ENCODE measurements at places on chromosomes 4 and X. TPM values are rescaled to one million over a fixed set of nuclear protein-coding genes. Genes with fewer than 3 reads are reported as not detected.

Gene PGAM4
- total RNA-seq, result not detected

Gene SPIN4
- 4.7 TPM for total RNA-seq

Gene SRPX2
- 37.7 TPM for total RNA-seq

Gene JAKMIP1
- not detected for total RNA-seq

Gene TCEAL3
- 17.7 TPM for total RNA-seq

Gene ERCC6L
- 7.9 TPM for total RNA-seq

Gene RPS6KA6
- 3.1 TPM for total RNA-seq

Gene NDNF
- total RNA-seq, result 0.50 TPM

Gene XG
- total RNA-seq, result 13.4 TPM

Gene NR0B1
- 4.1 TPM for total RNA-seq

Gene BCORL1
- 4.2 TPM for total RNA-seq

Gene PDGFRA
- total RNA-seq, result 432 TPM

Gene PPEF2
- total RNA-seq, result not detected

Gene ARAP2
- total RNA-seq, result 1.2 TPM

Gene NLRP2B
- not detected for total RNA-seq

Gene SOWAHB
- total RNA-seq, result 0.17 TPM

Gene POLN
- total RNA-seq, result 5.3 TPM

Gene ACOX3
- 30.8 TPM for total RNA-seq

Gene LNX1
- total RNA-seq, result 0.99 TPM

Gene ADGRG2
- total RNA-seq, result 0.17 TPM

Gene FMR1
- total RNA-seq, result 34.8 TPM

Gene LRCH2
- total RNA-seq, result 6.9 TPM

Gene NXF2B
- not detected for total RNA-seq

Gene CDS1
- 0.17 TPM for total RNA-seq

Gene CLCN4
- total RNA-seq, result 5.8 TPM

Gene SERTM2
- under 0.01 TPM for total RNA-seq

Gene SLIT2
- total RNA-seq, result 10.5 TPM

Gene LDB2
- total RNA-seq, result 177 TPM

Gene NAA11
- not detected for total RNA-seq

Gene GAGE1
- total RNA-seq, result not detected

Gene ETDB
- not detected for total RNA-seq

Gene FRMD7
- not detected for total RNA-seq

Gene CSAG1
- total RNA-seq, result not detected

Gene REELD1
- not detected for total RNA-seq

Gene MAGEE1
- 1.9 TPM for total RNA-seq

Gene LRIT3
- 0.15 TPM for total RNA-seq

Gene HERC3
- 24.7 TPM for total RNA-seq

Gene MAB21L2
- total RNA-seq, result 0.66 TPM

Gene GPC3
- total RNA-seq, result 1.6 TPM

Gene FGFRL1
- 12.5 TPM for total RNA-seq

All from smooth muscle cell of trachea (primary cell).